BJ (cell line): ENCODE measurements at places on chromosomes 4 and X.

- DNase-seq: no peak
Observed at GRCh38 chr4:2947926-2948325, 15.3 kb downstream of the NOP14 start.

DNA sequence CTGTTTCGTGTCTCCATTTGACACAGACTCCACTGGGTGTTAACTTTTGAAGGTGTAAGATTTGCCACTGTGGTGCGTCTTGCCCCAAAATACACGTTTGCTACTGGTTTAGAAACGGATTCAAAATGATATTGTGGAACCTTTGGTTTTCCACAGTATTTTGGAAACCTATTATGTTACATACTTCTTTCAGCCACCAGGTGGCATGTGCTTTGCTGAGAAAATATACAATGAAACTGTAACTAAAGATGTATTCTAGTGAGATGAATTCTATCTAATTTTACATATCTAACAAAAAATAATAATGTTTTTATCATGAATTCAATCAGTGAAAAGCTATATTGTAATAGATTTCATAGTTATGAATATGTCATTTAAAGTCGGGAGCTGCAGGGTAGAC is 28.4 kb upstream of the SLITRK4 start:
- DNase-seq: no peak

DNA sequence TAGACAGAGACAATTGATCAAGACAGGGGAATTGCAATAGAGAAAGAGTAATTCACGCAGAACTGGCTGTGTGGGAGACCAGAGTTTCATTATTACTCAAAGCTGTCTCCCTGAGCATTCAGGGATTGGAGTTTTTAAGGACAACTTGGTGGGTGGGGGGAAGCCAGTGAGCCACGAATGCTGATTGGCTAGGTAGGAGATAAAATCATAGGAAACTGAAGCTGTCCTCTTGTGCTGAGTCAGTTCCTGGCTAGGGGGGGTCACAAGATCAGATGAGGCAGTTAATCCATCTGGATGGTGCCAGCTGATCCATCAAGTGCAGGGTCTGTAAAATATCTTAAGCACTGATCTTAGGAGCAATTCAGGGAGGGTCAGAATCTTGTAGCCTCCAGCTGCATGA is 358.6 kb downstream of the GPM6A start:
- DNase-seq: no peak

GRCh38 chr4:3335385-3335784 is 42.6 kb downstream of the RGS12 start:
- no peak for DNase-seq

DNA sequence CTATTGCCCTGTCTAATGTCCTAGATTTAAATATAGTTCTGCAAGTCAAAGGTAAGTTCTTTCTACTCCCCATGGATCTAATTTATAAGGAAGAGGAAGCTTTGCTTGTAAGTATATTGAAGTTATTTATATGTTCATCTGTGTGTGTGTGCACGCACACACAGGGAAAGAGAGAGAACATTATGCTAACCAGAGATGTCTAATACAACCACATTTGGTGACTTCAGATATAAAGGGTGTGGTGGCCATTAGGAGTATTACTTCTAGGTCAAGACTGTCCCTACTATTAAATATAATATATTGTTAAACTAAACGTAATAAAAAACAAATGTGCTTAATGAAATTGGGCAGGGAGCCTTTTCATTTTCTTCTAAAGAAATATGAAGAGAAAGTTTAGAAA is 4.1 kb downstream of the DCK start:
- DNase-seq: no peak

- no peak for DNase-seq
Observed at GRCh38 chr4:187552781-187553180, 442.8 kb upstream of the ZFP42 start.

DNA sequence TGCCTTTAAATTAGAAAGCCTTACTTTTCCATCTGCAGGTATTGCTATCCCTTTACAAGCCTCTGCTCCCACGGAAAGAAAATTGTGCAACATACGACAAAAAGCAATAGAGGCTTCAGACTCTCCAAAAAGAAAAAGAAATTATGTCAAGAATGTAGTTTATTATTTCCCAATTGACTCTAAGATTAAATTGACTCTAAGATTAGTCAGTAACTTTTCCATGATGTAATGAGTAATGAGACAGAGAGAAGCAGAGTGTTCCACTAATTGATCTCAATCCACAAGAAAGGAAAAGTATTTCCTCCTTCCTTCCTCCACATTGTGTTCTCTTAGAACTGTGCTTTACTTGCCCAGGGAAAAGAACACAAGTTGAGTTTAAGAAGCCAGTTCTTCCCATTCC is 345.7 kb upstream of the HS3ST1 start:
- DNase-seq: no peak
